ENCODE measurements at places on chromosomes 11 and 22.

DNA sequence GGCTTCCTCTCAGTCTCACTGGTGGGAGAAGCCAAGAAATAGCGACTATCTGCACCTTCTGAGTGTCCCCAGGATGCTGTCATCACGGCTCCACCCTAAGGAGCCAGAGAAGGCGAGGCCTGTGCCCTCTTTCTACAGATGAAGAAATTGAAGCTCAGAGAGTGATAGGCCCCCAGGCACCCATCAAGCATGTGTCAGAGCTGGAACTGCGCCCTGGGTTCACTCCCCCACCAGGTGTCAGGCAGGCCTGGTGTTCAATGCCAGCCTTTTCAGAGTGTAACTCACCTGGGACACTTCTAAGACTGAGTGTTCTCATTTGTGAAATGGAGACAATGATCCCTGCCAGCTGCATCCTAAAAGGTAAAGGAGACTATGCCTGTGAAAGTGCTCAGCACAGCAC lies 127.3 kb upstream of the SEZ6L start:
- no peak for DNase-seq

DNA sequence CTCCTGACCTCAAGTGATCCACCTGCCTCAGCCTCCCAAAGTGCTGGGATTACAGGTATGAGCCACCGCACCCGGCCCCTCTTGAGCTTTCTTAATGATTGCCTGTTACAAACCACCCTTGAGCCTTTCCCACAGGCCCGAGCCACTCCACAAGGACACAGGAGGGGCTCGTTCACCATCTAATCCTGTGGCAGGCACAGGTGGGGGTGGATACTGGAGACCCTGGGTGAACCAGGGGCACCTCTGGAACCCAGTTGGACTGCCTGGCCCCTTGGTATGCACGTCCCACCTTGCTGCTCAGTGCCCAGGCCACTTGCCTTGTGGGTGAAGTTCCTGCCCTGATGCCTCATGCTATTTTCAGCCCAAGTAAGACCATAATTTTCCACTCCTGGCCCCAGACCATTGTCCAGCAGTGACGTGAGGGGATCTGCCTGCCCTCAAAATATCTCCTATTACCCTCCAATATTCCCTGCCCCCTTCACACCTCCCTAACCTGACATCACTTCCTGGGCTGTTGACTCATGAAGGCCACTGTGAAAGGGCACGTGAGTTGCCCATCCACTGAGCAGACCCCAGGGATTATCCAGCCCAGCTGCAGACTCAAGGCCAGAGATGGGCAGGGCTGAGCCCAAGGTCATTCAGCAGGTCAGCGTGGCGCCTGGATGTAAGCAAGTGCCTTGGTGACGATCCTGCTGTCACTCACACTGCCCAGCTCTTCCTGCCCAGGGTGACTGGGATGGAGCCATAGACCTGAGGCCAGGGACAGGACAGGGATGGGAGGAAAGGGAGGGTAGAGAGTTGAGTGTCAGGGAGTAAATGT lies 19.6 kb downstream of the P2RY2 start:
- peak; percentile 75 for DNase-seq

DNA sequence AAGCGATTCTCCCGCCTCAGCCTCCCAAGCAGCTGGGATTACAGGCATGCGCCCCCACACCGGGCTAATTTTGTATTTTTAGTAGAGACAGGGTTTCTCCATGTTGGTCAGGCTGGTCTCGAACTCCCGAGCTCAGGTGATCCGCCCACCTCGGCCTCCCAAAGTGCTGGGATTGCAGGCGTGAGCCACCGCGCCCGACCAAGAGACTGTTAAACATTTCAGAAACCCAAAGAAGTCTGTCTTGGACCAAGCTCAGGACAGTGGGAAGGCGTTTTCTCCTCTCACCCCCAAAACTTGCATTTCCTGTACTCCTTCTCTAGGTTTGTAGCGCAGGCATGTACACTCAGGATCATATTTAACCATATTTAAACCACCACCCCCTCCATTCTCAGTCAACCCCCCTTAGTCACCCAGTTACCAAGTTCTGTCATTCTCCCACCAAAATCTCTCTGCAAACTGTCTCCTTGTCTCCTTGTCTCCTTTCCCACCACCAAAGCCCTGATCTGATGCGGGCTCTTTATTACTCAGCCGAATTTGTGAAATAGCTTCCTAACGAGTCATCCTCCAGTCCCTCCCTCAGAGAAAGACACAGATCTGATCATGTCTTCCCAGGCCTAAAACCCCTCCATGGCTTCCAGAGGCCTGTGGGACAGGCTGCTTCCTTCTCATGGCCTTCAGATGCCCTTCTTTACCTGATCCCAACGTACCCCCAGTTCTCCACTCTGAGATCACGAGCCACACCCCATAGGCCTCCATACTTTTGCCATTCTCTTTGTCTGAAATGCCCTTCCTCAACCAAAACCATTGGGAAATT lies 29.0 kb upstream of the CREB3L1 start:
- DNase-seq: no peak

- DNase-seq: no peak
Measured at GRCh38 chr11:78912778-78913177, 338.1 kb upstream of the NARS2 start.

GRCh38 chr11:86052693-86053641 lies 15.9 kb downstream of the PICALM start:
- DNase-seq: no peak

GRCh38 chr11:11211888-11212287 lies 141.2 kb downstream of the CSNK2A3 start:
- DNase-seq: no peak

GRCh38 chr11:106957030-106957482 lies 61.2 kb downstream of the GUCY1A2 start:
- no peak for DNase-seq

- DNase-seq: peak; percentile 85
Measured at GRCh38 chr22:18091916-18092526, 14.2 kb downstream of the PEX26 start.

DNA sequence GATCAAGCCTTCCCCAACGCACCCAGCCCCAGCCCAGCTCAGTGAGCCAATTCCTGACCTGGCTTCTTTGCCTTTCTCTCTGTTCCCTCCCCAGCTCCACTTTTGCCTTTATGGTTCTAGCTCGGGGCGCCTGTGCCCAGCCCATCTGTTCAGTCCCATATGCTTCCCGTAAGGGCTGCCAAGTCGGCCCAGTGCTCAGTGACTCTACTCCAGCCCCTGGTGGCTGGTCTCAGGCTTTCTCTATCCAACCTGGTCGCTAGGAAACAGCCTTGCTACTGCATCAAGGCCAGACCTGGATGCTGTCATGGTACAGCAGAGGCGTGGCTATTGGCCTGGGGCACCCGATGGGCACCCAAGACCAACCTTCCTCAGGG lies 178.0 kb downstream of the DSCAML1 start:
- peak; percentile 66 for DNase-seq

GRCh38 chr11:57597461-57597915 lies at the start of gene SERPING1:
Gene SERPING1, plus strand, starts transcription at chr11:57597685. Its CDS starts 586 bp downstream, at chr11:57598271.
- DNase-seq: no peak

DNA sequence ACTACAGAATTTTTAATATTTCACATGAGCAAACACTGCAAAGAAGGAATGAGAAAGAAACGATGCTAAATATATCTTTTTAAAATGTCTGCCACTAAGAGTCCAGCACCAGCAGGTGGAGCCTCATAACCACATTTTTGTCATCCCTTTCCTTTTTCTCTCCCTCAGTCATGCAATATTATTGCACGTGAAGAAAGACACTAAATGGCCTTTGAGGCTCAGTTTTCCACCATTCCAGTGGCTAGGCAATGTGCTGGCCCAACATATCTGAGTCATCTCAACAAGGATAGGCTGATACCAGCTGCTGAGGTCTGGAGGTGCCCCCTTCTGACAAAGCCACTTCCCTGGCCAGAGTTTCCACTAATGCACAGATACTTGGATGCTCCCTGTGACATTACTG lies 1.8 kb downstream of the ALKBH8 start:
- no peak for DNase-seq

DNA sequence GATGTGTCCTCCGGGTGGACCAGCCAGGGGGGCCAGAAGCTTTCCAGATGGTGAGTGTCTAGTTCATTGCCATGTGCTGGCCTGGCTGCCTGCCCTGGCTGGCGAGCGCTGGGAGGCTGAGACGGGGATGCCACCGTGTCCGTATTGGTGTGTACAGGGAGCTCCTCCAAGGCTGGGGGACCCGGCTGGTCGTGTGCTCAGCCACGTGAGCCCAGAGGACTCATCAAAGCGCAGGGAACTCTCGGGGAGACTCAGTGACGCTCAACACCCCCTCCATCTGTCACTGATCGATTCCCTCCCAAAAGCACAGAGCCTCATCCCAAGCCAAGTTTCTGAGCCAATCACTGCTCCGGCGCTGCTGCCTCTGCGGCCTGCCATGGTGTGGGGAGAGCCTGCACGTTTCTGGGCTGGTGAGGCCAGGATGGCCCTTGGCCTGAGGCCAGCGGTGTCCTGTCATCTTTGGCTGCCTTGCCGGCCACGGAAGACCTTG lies 423.7 kb downstream of the SHANK2 start:
- DNase-seq: no peak

DNA sequence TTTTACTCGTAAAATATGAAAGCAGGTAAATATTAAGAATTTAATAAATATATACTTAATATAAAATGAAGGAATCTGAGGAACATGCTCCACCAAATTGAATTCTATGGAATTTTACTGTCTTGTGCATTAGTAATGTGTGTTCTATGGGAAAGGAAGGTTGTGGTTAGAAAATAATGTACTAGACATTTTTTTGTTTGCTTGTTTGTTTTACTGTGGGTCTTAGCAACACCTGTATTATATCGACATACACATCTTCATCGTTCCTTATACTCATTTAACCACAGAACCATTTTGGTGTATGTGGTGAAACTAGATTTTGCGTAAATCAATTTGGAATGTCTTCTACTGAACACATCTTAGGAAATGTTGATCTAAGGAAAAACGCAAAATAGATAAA lies 114.1 kb upstream of the MTMR2 start:
- DNase-seq: no peak

DNA sequence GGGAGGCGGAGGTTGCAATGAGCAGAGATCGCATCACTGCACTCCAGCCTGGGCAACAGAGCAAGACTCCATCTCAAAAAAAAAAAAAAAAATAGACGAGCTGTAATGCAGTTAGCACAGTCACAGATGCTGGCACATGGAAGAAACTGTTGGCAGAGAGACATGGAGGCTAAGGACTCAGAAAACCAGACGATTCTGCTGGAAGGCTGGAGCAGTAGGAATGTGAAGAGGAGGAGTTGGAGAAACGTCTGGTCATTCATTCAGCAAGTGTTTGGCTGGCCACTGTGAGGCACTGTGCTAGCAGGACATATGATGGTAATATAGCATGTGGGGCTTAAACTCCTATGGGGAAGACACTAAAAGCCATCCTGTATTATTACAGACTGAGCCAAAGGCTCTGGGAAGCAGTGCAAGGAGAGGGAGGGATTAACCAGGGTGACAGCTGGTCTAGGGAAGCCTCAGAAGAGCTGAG lies 5.0 kb downstream of the UQCR10 start:
- DNase-seq: no peak

DNA sequence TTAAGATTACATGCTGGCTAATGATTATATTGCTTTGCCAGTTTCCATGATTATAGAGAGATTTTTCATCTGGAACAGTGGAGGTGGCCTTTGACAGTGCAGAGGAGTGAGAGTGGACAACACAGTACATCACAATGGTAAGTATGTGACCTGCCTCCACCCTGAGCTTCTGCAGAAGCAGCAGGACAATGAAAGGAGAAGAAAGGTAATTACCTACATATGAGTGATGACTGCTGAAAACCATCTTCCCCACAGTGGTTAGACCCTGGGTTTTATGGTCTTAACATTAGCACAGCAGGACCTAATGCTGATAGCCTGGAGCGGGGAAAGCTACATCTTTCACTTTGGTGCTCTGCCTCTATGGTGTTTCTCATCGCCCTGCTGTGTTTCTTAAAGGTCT lies 454.7 kb upstream of the DDI1 start:
- no peak for DNase-seq

DNA sequence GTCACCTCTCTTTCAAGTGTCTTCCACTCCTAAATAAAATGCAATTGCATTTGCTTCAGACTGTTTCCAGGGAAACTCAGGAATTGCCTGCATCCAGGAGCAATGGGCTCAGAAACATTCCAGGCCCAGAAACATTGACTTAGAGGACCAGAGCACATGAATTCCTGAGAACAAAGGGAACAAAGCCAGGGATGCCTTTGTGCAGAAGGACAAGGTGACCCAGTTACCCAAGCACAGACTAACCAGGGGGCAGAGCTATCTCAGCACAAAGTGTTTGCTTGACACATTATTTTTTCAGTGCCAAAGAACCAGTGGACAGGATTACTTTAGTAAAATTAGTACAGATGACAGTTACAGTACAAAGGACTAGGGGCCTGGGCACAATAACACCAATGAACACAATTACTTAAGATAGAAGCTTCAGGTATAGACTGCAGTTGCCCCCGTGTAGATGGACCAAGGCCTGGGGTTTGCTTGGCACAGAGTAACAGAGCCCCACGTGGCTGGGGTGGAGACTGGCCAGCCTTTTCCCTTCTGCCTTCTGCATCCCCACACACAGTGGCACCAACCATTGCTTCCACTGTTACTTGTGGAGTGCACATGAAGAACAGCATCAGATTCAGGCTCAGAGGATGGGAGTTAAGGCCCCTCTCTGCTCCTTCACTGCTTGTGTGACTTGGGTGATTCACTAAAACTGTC lies 500.8 kb downstream of the INSC start:
- no peak for DNase-seq

GRCh38 chr22:19843857-19844376 lies 10.8 kb downstream of the GNB1L start:
- DNase-seq: no peak

GRCh38 chr11:105910095-105910715 lies 111.8 kb downstream of the MSANTD4 start:
- DNase-seq: no peak

DNA sequence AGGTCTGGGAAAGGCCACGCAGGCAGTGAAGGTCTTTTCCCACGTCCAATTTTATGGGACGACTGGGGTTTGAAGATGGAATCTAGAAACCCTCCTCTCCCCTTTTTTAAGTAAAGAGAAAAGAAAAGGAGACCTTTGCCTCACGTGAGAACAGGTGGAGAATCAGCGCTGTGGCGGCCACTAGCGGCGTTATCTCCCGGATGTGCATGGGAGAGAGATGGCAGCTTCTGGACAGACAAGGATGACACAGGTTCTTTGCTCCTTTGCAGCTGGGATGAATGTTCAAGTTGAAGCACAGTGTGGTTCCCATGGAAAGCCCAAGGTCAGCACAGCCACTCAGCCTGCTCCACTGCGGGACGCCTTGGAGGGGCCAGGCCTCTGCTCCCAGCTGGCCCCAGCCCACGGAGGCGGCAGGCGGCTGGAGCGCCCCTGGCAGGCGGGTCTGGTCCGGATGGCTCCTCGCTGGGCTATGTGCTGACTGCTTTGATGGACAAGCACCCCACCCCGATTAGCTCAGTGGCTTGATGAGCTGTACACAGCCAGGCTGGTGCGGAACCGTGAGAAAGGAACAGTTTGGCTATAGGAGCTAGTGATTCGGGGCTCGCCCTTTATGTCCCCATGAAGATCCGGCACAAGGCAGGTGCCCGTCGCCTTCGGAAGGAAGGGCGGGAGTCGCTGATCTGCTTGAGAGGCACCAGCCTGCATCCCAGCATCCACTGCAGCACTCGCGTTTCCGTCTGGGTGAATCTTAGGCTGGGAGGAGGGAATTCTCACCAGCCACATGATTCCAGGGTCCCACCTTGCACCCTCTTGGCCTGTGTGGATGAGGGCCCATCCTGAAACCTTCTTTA lies 14.5 kb upstream of the BID start:
- no peak for DNase-seq

- no peak for DNase-seq
Measured at GRCh38 chr11:86421946-86422345, 47.3 kb downstream of the CCDC81 start.
